ENCODE measurements at places on chromosomes 3 and 15.
A peak's percentile ranks its signal among the peaks of the same experiment; 100 is the strongest.

- DNase-seq, result no peak
Measured at GRCh38 chr3:81291586-81291985, 469.9 kb downstream of the GBE1 start.

DNA sequence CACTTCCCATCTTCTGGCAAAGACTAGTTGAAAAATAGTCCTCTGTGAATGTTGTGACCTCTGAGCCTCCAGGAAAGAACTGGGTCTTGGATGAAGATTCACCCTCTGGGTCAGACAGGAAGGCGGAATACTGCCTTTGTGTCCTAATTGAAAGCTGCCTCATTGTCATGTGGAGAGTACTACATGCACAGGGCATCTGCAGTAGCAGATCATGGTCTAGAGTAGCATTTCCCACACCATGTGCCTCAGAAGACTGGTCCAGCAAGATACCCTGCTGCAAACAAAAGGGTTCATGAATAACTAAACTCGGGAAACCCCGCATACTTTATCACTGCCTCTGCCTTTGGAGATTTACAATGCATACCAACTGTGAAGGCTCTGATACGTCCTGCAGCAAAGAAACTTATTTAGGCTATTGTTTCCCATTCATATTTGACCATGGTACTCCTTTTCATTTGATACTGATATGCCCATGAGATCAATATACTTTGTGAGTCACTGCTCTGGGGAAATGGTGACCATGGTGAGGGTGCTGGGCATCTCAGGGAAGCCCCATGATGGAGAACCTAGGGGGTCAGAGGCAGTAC, 22.7 kb downstream of the IRAK2 start:
- no peak for DNase-seq

DNA sequence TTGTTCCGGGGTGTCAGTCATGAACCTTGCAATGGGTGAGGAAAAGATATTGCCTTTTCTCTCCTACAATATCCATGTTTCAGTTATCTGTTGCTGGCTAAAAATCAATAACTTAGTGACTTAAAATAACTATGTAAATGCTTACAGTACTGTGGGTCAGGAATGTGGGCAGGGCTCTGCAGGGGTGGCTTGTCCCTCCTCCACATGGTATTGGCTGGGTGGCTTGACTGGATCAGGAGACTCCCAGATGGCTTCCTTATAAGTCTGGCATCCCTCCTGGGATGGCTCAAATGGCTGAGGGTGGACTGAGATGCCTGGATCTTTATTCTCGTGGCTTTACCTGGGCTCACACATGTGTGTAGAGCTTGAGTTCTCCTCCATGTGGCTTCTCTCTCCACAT, 47.5 kb downstream of the GTPBP8 start:
- no peak for DNase-seq

GRCh38 chr3:148079370-148079769, 618.3 kb upstream of the AGTR1 start:
- no peak for DNase-seq

GRCh38 chr3:129476586-129476985, 36.6 kb downstream of the IFT122 start:
- no peak for DNase-seq

DNA sequence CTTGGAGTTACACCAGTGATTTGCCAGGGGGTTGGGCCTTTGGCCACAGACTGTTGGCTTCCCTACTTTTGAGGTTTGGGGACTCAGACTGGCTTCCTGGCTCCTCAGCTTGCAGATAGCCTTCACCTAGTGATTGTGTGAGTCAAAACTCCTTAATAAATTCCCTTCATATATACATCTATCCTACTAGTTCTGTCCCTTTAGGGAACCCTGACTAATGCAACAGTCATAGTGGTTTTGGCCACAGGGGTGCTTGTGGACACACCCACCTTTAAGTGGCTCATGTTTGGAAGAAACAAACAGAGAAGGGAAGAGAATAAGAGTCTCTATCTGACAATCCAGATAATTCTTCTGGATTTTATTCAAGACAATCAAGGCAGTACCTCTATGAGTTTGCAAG, 457.7 kb downstream of the EPHA3 start:
- DNase-seq, result no peak

- DNase-seq, result no peak
Measured at GRCh38 chr3:65751123-65751700, 287.5 kb downstream of the MAGI1 start.

DNA sequence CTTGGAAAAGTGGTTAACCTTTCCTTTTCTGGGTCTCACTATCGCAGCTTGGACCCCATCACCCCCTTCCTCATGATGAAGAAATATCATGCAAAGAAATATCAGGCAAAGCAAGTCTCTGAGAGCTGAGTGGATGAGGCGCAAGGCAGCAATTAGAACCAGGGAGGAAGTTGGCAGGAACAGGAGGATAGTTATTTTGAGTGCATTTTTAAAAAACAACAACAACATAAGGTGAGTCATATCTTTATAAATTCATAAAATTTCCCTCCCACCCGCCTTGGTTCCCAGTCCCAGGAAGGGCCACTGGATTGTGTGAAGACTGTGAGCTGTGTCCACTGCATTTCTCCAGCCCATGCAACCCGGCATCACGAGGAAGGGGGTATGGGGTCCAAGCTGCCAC, 316.9 kb upstream of the TLE3 start:
- DNase-seq, result no peak

- no peak for DNase-seq
Measured at GRCh38 chr15:52876991-52877663, 87.0 kb upstream of the ONECUT1 start.

DNA sequence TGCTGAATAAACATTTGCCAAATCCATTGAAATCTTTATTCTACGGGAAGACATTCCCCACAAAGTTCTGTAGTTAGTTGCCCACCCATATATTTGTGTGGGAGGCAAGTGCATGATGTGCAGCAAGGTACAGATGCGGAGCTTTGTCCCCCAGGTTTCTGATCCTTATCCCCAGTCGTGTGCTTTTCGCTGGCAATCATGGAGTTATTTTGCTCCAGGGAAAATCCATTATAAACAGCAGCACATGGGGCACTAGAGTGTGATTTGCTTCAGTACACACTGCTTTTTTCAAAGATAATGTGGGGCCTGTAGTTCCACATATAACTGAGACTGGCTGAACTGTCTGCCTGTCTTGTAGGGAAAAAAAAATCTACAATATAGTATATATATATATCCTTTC, 132.1 kb downstream of the FEZF2 start:
- DNase-seq, result no peak

- no peak for DNase-seq
Measured at GRCh38 chr15:90629217-90629616, 87.9 kb upstream of the BLM start.

GRCh38 chr15:40929660-40930429, 705 bp downstream of the DLL4 start:
- no peak for DNase-seq

DNA sequence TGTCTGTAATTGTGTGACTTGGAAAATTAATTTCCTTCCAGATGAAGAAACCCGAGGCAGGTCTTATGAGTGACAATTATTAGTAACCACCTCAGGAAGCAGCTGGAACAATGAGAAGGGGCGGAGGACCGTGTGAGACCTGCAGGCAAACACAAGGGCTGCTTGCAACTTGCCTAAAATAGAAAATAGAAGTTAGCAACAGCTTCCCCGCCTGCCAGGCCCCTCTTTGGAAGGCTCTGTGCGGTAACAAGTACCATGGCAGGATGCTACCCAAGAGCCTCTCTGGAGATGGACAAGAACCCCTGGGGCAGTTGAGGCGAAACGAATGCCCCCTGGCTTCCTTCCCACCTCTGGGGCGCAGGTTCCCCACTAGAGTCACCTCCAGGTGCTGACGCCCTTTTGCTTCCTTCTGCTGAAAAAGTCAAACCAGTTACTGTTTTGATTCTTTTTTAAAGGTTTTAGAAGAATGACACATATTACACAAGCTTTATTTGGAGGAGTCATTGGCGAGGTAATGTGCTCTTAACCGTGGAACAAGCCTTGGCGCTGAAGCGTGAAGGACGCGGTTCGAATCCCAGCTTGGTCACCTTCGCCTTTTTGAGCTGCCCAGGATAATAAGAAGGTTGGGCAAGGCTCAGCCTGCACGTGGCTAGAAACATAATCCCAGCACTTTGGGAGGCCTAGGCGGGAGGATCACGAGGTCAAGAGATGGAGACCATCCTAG, 47.0 kb upstream of the SYNM start:
- no peak for DNase-seq

DNA sequence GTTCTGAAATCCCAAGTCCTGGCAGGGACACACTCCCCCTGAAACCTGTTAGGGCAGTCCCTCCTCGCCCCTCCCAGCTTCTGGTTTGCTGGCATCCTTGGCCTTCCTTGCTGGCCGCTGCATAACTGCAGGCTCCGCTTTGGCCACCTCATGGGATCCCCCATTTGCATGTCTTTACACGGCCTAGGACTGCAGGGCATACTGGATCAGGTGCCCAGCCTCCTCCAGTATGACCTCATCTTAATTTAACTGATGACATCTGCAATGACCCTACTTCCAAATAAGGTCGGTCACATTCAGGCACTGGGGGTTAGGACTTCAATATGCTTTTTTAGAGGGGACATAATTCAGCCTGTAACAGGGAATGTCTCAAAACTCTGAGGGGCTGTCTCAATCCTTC, 173.3 kb downstream of the RAB11A start:
- no peak for DNase-seq

DNA sequence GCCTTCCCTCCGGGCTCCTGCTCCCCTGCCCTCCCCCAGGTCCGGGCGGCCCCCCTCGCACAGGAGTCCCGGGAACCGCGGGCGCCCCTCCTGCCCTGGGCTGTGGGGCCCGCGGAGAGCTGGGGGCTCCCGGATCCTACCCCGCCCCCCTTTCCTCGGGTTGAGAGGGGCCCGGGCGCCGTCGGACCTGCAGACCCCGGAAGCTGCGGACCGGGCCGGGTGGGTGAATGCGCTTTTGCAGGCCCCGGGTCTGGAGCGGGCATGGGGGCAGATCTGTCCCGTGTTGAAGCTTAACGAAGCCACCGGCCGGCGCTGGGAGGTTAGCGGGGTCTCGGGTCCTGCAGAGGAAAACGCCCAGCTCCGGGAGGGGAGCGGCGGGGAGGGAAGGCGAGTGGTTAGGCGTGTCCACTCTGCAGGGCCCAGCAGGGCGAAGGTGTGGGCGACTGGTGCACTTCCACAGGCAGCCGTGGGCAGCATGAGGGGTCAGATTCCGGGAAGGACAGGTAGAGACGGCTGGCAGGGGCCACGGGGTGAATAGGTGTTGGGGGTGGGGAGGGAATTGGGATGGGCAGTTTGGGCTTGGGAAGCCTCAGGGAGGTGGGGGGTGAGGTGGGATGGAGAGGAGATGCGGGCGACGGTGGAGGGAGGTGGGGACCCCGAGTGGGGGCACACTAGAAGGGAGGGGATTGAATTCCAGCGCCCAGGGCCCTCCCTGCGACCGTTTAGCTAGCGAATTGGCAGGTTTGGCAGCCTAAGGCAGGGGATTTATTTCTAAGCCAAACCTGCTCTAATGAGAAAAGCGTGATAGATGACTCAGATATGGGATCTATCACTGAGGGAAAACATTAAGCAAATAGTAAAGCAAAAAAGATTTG, 635 bp downstream of the CD276 start:
- no peak for DNase-seq

GRCh38 chr3:15055019-15055557, 10.0 kb downstream of the MRPS25 start:
- peak; percentile 54 for DNase-seq

DNA sequence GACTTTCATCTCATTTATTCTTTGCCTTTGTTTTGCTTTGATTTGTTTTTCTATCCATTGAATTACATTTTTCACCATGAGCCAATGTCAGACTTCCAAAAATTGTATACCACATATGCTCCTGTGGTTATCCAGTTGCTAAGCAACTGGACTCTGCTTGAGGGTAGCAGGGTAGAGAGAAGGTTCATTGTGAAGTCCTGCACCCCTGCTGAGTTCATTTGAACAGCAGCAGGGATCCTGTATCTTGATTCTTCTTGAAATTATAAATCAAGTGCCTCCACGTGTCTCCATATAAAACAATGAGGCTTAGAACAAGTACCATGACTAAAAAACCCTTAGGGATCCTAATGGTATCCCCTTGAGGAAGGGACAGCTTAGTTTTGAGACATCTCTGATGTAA, 449.3 kb downstream of the ROBO2 start:
- no peak for DNase-seq

DNA sequence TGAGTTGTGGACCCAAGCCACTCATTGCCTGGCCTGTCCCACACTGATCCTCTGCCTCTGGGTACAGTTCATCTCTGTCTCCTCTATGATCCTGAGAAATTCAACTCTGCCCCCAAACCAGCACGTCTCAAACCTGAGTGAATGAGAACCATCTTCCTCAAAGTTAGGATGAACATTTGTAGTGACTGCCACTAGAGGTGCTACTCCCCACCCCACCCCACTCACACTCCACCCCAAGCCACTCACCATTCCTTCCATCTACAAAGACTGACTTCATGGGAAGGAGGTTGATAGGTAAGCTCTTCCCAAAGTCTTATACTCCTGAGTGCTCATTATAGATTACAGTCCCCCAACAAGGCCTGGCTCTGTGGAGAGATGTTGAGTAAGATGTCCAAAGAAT, 43.8 kb downstream of the NEK10 start:
- no peak for DNase-seq

- no peak for DNase-seq
Measured at GRCh38 chr15:70812827-70813364, 41.1 kb downstream of the LARP6 start.

GRCh38 chr15:42640109-42640508, 64.7 kb downstream of the STARD9 start:
- no peak for DNase-seq

DNA sequence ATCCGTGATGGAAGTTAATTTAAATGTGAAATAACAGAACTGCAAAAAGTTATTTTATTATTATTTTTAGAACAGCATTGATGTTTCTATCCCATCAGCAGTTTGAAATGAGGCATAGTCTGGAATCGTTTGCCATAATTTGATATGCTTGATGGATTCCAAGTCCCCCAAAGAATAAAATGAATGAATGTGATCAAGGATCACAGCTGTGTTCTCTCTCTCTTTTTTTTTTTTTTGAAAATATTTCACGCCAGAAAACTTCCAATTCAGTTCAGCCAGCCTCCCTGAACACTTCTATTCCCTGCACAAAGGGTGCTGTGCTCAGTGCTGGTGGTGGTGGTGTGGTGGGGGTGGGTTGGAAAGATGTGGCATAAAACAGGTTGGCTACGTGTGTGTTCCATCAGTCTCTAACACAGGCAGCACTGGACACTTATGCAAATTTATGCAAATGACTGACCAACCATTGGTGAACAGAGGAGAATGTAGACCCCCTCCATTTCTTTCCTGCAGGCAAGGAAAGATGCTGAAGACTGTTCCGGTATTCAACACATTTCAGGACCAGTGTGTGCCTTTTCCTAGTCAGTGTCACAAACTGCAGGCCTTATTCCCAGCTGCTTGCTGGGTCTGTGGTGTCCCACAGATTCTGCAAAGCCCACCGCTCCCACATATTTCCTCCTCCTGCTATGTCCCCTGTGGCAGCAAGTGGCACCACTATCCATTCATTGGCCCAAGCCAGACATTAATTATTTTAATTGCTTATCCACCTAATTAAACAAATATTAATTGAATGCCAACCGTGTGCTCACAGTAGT, 10.6 kb downstream of the ARNT2 start:
- DNase-seq, result no peak

DNA sequence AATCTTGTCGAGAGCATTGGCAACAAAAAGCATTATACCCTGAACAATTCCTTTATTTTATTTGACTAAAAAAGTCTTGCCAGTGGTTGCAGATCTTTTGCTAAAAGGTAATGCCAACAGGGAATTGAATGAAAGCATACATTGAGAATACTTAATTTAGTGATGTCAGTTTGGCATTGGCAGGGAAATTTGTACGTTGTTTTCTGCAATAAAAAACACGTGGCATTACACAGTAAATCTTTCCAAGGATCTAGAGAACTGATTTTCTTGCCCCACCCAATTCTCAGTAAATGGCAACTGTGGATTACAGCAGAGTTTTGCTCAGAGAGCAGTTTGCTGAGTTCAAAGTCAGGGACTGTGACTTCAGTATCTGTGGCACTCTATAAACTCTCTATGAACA, 38.3 kb upstream of the IGSF10 start:
- DNase-seq, result no peak
